ENCODE measurements at places on chromosomes 6 and 20.
A peak's percentile ranks its signal among the peaks of the same experiment; 100 is the strongest.

DNA sequence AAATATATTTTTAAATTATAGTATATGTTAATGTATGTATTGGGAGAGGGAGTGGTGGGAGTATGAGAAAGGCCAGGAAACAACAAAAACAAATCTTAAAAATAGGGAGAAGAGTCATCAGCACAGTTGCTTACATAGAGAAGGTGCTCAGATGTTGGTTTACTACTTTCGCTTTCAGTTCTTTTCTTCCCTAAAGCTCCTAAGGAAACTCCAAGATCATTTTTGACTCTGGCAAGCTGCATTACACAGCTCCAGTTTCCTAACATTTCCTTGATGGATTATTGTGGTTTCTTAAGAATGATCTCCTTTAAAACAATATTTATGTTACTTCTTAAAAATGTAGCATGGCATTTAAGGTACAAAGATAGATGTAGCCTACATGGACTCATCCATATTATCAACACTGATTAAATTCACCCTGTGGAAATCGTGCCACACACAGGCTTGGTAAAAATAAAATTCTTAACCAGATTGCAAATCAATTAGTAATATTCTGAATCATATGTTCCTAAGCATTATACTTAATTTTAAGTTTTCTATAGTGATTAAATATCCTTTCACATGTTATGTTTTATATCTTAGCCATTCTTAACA, 118.0 kb upstream of the MAN1A1 start:
- no peak for DNase-seq

GRCh38 chr6:121999456-122000065, 399.9 kb upstream of the HSF2 start:
- DNase-seq: no peak

- DNase-seq: peak; percentile 37
Observed at GRCh38 chr6:109008537-109009235, 86.0 kb downstream of the SESN1 start.

DNA sequence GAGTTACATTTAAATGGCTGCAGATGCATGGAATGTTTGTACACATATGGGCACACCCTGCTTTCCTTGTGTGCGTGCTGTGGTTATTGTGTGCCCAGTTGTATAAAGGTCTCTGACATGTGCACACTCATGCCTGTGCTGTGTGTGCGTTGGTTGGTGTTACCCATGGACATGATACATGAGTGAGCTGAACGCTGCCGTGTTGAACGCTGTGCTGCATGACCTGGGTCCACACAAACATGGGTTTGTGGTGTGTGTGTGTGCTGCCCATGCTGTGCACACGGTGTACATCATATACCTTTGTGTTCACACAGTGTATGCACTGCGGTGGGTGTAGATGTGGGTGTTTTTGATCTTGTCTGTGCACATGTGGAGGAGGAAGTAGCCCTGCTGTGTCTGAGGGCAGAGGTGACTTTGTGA, 54.4 kb downstream of the TOX2 start:
- no peak for DNase-seq

DNA sequence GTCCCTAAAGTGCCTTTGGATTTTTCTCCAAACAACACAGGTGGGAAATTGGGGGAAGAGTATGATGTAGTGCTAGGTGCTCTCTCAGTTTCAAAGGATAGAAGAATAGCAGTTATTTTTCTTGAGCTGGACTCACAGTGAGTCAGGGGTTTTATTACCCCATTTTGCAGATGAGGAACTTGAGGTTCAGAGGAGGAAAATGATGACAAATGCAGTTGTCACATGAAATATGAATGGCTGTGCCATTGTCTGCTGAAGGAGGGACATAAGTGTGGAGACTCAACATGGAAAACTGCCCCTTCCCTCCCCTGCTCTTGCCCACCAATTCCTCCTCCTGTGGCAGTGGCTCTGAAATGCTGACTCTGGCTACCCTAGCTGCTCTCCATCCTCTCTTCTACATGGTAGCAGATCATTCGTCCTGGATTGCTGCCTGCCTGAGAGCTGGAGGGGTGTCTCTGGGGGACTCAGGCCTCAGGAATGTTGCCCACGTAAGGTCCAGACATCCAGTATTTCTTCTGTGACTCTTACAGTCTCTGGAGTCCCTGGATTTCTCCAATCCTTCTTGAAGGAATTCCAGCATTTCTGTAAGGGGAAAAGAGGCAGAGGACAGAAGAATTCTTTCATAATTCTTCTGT, 37.6 kb upstream of the EPB41L1 start:
- no peak for DNase-seq

GRCh38 chr20:2840138-2840966, at the start of the genes PCED1A and VPS16:
PCED1A (minus strand) TSS chr20:2840655; CDS start chr20:2839912, 743 bp downstream.
VPS16 (plus strand) TSS chr20:2840745; CDS start chr20:2840775, 30 bp downstream.
- peak; percentile 89 for DNase-seq

All from CD4-positive, alpha-beta memory T cell (primary cell).